Activated gamma-delta T cell treated with anti-CD3 and anti-CD28 coated beads, Interleukin-2, amount 50 U/mL, for 16 hours (primary cell): ENCODE measurements at places on chromosomes 16 and 17.

DNA sequence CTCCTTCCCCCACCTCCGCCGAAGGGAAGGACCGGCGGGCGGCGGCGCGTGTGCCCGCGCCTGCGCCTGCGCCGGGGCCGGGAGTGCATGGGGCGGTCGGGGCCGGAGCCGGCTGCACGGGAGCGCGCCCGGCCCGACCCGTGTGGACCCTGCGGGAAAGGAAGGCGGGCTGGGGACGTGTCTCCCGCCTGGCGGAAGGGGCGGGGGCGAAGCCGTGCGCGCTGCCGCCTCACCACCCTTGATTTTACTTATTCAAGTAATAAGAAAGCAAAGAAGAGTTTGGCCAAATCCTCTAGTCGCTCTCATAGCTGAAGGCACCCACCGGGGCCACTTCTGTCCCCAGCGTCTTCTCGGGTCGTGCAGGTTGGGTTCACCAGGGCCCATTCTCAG is 596 bp upstream of the PFN1 start:
- DNase-seq, result peak; percentile 53

DNA sequence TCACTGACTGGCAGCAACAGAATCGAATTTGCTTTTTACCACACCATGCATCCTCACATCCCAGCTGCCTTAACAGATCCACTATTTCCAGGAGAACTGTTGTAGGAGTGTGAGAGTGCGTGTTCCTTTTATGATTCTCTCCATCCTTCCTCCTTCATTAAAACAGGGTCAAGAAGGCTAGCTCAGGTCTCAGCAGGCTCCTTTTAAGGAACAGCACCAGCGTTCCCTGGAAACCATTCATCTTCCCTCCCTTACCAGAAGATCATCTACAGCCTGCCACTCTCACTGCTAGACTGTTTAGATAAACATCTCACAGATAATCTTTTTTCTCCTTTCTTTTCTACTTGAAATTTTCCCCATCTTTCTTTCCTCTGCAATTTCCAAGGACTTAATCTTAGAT is 1531.9 kb upstream of the CDH8 start:
- no peak for DNase-seq

- no peak for DNase-seq
Observed at GRCh38 chr16:4109250-4109736, 6.9 kb downstream of the ADCY9 start.

DNA sequence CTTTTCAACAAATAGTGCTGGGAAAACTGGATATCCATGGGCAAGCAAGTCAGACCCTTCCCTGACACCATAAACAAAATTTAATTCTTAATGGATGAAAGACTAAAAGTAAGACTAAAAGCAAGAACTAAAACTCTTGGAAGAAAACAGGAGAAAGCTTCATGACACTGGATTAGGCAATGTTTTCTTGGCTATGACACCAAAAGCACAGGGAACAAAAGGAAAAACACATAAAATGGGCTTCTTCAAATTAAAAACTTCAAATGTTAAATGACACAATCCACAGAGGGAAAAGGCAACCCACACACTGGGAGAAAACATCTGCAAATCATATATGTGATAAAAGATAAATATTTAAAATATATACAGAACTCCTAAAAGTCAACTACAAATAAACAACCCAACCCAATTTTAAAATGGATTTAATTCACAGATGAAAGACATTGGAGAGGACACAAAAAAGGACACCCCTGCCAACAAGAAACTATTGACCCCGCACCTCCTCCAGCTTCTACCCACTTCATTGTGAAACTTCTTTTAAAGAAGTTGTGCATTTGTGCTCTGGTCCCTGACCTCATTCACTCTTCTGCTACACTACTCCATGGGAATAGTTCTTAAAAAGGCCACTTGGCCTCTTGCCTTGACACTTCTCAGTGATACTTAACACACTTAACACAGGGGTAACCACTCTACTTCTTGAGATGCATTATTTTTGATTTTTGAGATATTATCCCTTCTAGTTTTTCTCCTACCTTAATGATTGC is 80.3 kb downstream of the TRIM37 start:
- no peak for DNase-seq

GRCh38 chr17:13785981-13786598 is 184.4 kb upstream of the HS3ST3A1 start:
- DNase-seq, result no peak

- DNase-seq, result no peak
Observed at GRCh38 chr16:80577485-80578280, 36.9 kb downstream of the DYNLRB2 start.

DNA sequence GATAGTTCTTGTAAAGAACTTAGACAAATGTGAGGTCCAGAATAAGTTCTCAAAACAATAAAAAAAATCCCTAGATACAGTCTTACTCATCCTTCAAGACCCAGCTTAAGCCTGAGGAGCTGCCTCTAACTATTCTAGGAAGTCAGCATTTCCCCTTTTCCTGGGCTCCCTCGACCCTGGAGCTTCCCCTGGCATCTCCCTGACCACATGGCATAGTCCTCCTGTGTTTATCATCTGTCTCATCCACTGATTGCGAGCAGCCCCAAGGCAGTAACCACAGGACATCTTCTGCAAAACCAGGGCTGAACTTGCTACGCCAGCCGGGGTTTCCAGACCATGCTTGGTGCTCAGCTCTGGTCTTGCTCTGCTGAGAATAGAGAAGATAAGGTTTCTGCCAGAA is 36.7 kb upstream of the NLRP1 start:
- no peak for DNase-seq

DNA sequence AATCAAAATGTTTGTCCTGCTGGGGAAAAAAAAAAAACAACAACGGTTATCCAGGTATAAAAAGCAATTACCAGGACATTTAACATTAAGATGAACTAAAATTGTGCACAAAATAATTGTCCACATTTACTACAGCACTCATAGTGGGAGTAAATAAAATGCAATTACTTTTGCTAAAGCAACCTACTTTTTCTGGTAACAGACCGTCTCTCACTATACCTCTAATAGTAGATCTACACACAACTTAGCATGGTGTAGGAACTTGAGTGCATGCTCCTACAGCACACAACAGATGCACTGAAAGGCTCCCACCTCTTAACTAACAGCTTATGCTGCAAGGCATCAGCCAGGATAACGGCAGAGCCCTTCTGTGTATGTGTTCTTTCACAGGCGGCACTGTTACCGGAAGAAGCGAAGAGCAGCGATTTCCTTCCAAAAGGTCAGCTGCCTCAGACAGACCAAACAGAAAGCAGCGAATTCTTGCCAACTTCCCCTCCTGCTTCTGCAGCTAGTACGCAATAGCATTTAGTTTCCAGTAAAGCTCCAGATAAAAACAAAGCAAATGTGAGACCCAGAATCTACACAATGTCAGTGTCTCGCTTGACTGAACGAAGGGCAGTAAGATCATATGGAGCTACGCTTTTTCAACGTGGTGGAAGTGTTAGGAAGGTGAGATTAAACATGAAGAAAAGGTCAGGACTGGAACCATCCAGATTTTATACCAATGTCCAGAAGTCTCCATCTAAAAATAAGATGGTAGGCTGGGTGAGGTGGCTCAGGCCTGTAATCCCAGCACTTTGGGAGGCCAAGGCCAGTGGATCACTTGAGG is 27.6 kb downstream of the STAT5B start:
- DNase-seq, result peak; percentile 65

DNA sequence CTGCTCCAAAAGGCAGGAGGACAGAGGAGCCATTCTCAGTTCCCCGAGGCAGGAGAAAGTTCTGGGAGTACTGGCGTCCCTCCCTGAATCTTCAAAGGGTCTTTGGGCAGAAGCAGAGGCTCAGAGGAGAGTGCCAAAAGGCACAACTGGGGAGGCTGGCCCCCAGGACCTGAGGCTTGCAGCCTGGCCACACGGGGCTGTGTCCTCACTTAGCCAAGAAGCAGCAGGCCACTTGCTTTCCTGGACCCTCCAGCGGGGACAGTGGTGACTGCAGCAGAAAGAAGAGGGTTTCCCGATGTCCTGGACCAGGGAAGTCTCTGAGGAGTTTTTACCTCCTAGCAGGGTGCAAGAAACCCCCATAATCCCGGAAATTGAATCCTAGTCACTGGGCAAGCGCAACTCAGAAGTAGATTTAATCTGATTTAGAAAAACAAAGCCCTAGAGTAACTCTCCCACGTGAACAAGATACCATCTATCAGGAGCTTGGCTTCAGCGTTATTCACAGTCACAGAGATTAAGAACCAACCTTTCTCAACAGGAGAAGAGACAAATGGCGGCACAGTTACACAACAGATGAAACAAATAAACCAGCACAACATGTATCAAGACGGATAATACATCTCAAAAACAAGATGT is 25.5 kb upstream of the BCO1 start:
- DNase-seq, result no peak

GRCh38 chr16:77399066-77399465 is 35.8 kb downstream of the ADAMTS18 start:
- DNase-seq, result no peak

DNA sequence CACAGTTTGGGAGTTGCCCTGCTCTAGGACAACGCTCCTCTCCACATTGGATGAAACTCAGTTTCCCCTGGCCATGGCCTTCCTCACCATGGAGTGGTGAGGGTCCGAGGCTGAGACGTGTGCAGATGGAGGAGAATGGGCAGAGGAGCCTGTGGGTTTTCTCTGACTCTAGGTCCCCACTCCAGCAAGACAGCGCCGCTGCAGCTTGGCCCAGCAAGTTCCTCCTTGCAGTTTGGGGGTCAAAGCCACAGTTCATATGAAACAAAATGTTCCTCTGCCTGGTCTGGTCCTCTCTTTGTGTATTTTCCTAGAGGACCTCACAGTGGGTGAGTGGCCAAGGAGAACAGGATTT is 2.3 kb downstream of the C16orf54 start:
- DNase-seq, result no peak

DNA sequence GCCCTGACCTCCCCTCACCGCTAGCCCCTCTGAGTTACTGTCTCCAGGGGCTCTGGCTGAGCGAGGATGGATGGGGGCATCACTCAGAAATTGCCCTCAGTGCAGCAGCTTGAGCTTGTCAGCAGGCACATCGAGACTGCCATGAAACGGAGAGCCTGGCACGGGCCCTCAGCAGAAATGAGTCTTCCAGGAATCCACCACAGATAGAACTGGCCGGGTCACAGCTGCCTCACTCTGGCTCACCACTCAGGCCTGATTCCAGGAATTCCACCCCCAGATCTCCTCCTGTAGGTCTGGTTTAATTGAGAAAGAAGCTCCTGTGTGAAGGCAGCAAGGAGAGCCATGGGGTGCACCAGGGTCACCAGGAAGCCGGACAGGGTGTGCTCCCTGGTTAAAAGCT is 85.5 kb downstream of the GSG1L start:
- DNase-seq, result no peak

DNA sequence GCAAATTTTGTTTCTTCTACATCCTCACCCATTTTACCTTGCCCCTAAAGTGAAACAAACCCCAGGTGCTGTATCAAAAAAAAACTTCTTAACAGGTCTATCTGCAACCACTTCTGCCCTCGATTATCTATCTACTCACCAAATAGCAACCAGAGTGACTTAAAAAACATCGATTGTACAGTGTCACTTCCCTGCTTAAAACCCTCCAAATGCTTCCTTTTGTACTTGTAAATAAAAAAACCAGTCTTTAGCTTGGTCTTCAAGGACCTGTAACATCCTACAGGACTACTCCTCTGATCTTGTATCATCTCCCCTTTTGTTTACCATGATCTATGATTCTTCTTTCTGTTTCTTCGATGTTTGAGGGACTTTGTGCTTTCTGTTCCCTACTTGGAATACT is 82.7 kb upstream of the CORO6 start:
- DNase-seq, result no peak

GRCh38 chr16:68800257-68800875 is 43.0 kb upstream of the TANGO6 start:
- peak; percentile 13 for DNase-seq

DNA sequence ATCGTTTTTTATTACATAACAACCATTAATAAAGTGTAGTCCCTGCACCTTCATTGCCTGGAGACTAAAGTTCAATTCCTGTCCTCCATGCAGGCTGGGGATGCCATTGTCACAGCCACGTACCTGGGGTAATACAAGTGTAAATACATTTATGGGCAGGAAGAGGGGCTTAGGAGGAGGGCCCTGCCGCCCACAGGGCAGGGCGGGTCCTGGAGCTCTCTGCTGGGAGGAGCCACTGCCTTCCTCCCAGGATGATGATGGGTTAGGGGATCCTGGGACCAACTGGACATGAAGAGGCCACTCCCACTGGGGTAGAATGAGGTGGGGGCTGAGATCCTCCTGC is 44.1 kb upstream of the SLC38A10 start:
- DNase-seq, result no peak

GRCh38 chr16:50996166-50996829 is 154.8 kb downstream of the SALL1 start:
- DNase-seq, result no peak

DNA sequence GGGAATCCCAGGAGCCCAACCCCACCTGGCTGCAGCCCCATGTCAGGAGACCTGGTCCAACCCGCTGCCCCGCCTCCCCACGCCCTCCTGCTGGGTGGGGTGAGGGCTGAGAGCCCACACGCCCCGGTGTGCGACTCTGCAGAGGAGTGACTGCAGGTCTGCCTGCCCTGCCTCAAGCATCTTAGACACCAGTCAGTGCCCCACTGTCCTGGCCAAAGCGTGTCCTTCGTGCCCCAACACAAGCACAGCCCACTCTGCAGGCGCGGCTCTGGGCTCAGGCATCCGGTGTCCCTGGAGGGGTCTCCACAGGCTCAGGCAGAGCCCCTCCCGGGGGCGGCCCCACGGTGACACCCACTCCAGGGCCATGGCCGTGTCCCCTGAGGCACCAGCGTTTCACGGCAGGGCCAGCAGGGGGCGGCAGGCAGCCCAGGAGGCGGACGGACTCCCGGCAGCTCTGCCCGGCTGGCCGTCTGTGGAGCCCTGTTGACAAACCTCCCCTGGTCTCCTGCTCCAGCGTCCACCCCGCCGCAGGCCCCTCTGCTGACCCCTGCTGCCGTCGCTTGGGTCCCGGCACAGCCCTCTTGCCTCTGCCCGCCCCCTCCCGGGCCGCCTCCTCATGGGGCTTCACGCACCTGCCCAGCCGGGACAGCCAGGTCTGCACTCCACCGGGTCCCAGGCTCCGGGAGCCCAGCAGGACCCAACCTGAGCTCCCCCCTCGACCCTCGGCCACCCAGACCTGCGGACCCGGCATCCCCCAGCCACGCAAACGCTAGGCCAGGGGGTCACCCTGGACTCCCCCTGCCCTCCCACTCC is 8.6 kb upstream of the UBE2I start:
- DNase-seq, result peak; percentile 64

- no peak for DNase-seq
Observed at GRCh38 chr17:77341069-77341541, 200.3 kb downstream of the SEC14L1 start.

DNA sequence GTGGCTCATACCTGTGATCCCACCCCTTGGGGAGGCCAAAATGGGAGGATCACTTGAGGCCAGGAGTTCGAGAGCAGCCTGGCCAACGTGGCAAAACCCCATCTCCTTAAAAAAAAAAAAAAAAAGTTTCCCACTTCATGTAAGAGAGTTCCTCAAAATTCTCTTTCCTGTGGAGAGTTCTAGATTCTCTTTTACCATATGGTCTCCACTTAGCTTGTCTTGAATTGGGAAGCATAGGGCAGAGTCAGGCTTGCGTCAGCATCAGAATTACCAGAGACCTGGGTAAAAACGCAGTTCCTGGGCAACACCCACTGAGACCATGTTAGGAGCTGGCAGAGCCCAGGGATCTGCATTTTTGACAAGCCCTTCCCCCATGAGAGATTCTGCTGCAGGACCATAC is 158.4 kb downstream of the CCDC182 start:
- DNase-seq, result no peak

- DNase-seq, result no peak
Observed at GRCh38 chr16:74020095-74020670, 276.4 kb upstream of the PSMD7 start.
